ENCODE measurements at places on chromosomes 12 and 14. TPM values are rescaled to one million over a fixed set of nuclear protein-coding genes. Genes with fewer than 3 reads are reported as not detected.

The INSM2 gene
- not detected for total RNA-seq

DNA sequence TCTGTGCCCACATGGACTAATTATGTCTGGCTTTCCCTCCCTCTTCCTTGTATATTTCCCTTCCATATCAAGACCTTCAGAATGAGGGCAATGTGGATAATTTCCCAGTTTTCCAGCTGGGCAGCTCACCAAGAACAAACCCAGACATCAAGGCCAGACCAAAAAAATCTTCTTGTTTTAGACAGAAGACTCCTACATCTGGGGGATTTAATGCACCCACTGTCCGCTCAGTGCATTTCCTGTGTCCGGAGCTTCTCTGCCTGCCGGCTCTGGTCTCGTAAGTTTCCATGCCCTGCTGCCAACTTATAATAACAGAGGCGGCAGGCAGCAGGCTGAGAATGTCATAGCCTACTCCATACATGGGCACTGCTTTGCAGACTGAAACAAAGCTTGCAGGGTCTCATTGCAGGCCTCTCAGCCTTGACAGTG, 207.2 kb upstream of the BCL2L14 start:
- DNase-seq = peak; percentile 74

The SERPINA9 gene
- total RNA-seq = not detected

The GPR84 gene
- total RNA-seq = not detected

DNA sequence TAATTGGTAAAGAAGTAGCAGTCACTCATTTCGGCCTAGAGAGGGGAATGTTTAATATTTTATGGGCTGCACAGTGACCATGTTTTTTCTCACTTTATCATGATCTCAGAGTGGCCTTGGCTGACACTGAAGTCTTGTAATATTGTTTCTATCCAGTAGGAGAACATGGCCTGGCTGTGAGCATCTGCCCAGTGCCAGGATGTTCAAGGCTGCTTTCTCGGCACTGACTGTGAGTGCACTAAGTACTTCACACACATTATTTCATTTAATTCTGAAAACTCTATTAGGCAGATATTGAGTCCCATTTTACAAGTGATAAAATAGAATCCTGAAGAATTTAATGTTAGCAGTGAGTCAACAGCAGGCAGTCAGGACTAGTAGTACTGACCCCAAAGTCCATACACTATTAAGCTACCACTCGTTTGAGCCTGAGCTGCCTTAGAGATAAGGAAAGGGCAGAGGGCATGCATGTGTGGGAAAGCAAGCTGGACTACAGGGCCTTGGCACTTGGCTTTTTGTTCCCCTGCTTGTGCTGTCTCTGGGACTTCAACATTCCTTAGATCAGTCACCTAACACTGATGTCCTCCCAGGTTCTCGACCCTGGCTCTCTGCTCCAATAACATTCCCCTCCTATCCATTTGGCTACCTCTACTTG, 42.2 kb upstream of the APPL2 start:
- no peak for DNase-seq
